Panc1 (cell line): ENCODE measurements at places on chromosomes 6 and 20. TPM values are rescaled to one million over a fixed set of nuclear protein-coding genes. Genes with fewer than 3 reads are reported as not detected.

Gene REM1
- total RNA-seq = not detected

Gene GTSF1L
- total RNA-seq = not detected

- no peak for DNase-seq
Measured at GRCh38 chr6:25899580-25900408, 25.8 kb upstream of the SLC17A3 start.

Gene DDO
- 0.39 TPM for total RNA-seq

GRCh38 chr6:21598674-21599023, 5.1 kb downstream of the SOX4 start:
- no peak for DNase-seq

Gene MEI4
- 0.05 TPM for total RNA-seq

Gene MAD2L1BP
- 44.2 TPM for total RNA-seq

Gene ETV7
- total RNA-seq = 2.0 TPM

GRCh38 chr20:13299401-13299800, 78.3 kb downstream of the ISM1 start:
- DNase-seq = no peak

DNA sequence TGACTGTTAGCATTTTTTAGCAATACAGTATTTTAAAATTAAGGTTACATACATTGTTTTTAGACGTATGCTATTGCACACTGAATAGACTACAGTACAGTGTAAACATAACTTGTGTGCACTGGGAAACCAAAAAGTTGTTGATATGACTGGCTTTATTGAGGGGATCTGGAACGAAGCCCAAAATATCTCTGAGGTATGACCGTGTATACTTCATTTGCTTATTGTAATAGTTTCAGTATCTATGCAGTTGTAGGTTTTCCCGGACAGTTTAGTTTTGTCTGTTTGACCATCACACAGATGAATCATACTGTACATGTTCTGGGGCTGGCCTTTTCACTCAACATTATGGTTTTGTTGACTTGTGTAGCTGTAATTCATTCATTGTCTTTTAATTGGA, 6.9 kb upstream of the ZBTB12 start:
- DNase-seq = no peak

Gene TGM6
- not detected for total RNA-seq

DNA sequence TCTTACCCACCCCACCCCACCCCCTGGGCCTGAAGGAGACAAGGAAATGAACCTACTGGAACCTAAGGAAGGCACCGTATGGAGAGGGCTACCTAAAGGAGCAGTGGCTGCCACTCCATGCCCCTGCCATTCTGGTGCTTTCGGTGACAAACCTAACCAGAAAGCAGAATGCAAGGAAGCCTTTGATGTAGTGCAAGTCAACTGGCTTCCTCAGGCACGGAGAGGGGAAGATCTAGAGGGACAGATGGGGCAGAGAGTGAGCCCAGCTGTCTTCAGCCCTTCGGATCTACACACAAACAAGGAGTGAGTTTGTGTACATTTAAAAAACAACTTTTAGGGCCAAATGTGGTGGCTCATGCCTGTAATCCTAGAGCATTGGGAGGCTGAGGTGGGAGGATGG, 39.5 kb downstream of the PPP1R16B start:
- no peak for DNase-seq

GRCh38 chr6:9172096-9172495, 736.8 kb upstream of the SLC35B3 start:
- DNase-seq = no peak

Gene FOXF2
- total RNA-seq = 12.7 TPM

GRCh38 chr6:138336221-138336620, 41.5 kb upstream of the SMIM28 start:
- no peak for DNase-seq

DNA sequence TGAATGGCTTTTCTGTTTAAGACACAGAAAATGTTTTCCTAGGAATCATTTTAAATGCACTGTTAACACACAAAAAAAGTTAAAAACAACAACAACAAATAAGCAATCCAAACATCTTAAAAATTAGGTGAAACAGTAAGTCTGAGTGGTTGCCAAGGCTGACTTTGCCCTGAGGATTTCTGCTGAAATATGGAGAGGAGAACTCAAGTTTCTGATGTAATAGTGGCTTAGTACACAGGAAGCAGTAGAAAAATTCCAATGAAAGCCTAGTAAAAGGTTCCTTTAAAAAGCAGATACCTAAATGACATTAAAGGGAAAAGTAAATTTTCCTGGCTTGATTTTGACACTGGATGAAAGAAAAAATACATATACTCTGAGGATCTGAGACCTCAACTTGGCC, 184.2 kb downstream of the EPM2A start:
- DNase-seq = no peak
